ENCODE measurements at places on chromosomes 3 and 15.

DNA sequence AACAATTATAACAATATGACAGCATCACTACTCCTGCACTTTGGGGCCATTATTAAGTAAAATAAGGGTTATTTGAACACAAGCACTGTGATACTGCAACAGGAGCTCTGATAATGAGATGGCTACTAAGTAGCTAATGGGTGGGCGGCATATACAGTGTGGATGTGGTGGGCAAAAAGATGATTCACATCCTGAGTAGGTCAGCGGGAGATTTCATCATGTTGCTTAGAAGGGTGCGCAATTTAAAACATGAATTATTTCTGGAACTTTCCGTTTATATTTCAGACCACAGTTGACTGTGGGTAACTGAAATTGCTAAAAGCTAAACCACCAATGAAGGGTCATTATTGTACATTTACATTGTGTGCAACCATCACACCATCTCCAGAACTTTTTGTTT, 42.3 kb downstream of the FBXO22 start:
- DNase-seq: no peak

DNA sequence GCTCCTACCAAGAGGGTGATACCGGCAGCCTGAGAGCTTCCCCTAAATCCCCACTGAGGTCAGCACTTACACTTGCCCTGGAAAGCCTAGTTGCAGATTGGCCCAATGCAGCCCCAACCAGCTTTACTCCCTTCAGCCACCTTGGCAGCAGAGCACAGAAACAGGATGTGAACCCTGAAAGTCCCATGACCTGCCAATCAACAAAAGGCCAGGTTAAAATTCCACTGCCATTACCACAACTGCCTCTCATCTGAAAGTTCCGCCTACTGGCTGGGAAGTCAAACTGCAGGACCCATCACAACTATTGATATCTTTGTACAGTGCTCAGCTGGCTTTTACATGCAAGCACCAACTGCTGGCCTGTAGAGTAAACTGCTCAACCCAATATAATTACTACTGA, 156.2 kb downstream of the ZMAT3 start:
- no peak for DNase-seq

- DNase-seq: no peak
Measured at GRCh38 chr15:69393831-69394491, 20.2 kb upstream of the KIF23 start.

DNA sequence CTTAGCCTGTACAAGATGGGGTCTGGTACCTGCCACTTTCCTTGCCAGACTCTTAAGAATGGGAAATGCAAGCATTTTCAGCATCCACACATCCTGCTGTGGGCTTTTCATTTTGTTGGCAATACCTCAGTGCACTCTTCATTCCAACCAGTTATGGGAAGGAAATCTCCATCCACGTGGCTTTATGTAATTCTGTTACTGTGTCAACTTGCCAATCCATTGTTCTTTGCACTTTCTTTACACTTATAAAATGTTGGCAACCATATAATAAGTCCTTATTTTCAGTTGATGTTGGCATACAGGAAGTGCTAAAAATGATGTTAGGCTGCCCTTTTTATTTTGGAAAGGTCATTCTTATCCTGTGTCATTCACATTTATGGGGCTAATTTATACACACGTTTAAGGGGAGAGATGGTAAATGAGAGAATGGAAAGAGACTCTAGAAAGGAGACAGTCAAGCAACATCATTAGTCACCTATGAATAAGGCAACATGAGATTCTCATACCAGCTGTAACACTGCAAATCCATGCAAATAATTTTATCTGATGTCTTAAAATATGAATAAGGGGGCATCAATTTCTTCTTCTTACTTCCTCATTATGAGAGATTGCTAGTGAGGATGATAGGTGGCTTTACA, 238.7 kb downstream of the CHST2 start:
- DNase-seq: no peak

GRCh38 chr3:126982126-126982470, 817 bp upstream of the PLXNA1 start:
- no peak for DNase-seq

GRCh38 chr15:81373775-81374395, at the start of gene TMC3:
TMC3 (minus strand) TSS chr15:81374213; CDS start chr15:81374077, 136 bp downstream.
- no peak for DNase-seq

GRCh38 chr3:27095553-27096222, 273.5 kb downstream of the NEK10 start:
- DNase-seq: no peak

Data from lower leg skin (tissue), 4 donors.